ENCODE measurements at places on chromosomes 4 and X.

DNA sequence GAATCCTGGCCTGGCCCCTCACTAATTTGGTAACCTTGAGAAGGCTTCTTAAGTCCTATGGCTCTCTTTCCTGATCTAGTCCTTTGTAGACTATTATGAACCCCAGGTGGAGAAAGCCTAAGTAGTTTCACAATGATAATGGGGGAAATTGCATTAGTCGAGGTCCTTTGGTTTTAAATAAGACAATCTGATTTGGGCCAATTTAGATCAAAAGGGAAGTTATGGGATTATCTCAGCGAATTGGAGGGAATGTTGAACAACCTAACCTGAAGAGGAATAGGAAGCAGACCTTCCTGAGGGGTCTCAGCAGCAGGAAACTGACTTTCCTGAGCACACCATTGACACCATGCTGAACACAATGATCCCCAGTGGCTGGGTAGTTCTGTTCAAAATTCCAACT is 331.5 kb downstream of the PRDM5 start:
- DNase-seq = no peak

DNA sequence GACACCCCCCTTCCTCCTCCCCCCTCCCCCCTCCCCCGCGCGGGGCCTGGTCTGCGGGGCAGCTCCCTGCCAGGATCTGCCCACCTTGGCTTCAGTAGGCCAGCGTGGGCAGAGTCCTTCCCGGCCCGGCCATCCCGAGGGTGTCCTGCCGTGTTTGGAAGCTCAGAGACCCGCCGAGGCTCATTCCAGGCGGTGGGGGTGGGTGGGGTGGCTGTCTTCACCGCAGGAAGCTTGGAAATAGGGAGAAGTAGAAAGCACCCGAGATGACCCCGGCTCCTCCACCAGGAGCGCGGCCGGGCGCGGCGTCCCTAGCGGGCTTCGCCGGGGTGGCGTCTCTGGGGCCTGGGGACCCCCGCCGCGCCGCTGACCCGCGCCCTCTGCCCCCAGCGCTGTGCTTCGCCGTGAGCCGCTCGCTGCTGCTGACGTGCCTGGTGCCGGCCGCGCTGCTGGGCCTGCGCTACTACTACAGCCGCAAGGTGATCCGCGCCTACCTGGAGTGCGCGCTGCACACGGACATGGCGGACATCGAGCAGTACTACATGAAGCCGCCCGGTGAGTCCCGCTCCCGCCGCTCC is 1.6 kb downstream of the NAT8L start:
- no peak for DNase-seq

DNA sequence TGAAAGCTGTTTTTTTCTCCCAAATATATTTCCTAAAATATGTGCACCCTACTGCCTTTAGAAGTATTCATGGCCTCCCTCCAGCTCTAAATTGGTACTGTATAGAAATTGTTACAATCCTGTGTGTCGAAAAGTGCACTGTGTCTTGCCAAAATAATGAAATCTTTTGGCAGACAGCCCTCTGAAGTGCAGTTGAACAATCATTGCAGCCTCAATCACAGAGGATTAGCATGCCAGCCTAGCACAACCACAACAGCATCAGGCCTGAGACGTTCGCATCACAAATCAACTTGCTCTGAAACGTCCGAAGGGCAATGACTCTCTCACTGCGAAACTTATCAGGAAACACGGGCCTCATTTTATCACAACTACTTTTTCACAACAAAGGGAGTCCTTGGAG is 99.0 kb downstream of the ANOS1 start:
- no peak for DNase-seq

GRCh38 chrX:153885968-153886903 is at the start of gene L1CAM:
Gene L1CAM, minus strand, starts transcription at chrX:153886173. Its CDS starts 10,337 bp downstream, at chrX:153875836.
- no peak for DNase-seq

DNA sequence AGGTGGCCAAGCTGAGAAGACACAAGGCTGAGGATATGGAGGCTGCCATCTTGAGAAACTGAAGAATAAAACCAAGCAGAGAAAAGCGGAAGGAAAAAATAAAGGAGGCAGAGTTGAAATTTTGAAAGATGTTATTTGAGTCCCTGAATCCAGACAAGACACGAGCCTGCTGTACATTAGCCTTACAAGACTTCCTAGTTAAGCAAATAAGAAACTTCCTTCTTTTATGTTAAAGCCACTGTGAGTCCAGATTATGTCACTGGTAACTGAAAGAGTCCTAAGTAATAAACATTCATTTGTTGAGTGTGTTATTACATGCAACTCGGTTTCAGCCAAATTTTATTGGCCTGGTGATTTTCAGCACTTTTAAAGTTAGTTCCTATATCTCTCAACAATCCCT is 30.4 kb downstream of the DRD5 start:
- DNase-seq = no peak

- no peak for DNase-seq
Measured at GRCh38 chr4:186069729-186070128, 773 bp downstream of the TLR3 start.

- no peak for DNase-seq
Measured at GRCh38 chr4:97950836-97951235, 192.4 kb downstream of the STPG2 start.

- no peak for DNase-seq
Measured at GRCh38 chr4:15725608-15726007, 22.7 kb downstream of the BST1 start.

Measured in activated CD8-positive, alpha-beta memory T cell treated with anti-CD3 and anti-CD28 coated beads for 48 hours (primary cell).